ENCODE measurements at places on chromosomes 16 and 17.

GRCh38 chr17:73924114-73924908 is 279.2 kb upstream of the RPL38 start:
- no peak for DNase-seq

DNA sequence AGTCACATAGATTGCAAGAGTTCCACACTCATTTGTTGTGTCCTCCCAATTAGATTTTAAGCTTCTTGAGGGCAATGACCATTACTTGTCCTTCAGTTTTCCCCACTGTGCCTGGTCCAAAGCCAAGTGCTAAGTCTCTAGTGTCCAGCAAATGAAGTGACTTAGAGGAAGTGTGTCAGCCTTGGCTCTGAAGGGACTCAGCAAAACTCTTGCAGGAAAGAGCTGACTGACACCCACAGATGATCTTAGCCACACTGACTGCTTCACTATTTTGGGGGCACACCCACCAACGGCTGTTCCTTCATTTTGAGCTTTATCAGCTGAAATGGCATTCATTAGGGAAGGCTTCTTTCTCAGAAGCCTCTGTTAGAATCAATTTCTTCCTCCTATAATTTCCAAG is 358.1 kb downstream of the UTP18 start:
- no peak for DNase-seq

- DNase-seq, result no peak
Observed at GRCh38 chr16:19474617-19475016, 47.3 kb downstream of the GDE1 start.

DNA sequence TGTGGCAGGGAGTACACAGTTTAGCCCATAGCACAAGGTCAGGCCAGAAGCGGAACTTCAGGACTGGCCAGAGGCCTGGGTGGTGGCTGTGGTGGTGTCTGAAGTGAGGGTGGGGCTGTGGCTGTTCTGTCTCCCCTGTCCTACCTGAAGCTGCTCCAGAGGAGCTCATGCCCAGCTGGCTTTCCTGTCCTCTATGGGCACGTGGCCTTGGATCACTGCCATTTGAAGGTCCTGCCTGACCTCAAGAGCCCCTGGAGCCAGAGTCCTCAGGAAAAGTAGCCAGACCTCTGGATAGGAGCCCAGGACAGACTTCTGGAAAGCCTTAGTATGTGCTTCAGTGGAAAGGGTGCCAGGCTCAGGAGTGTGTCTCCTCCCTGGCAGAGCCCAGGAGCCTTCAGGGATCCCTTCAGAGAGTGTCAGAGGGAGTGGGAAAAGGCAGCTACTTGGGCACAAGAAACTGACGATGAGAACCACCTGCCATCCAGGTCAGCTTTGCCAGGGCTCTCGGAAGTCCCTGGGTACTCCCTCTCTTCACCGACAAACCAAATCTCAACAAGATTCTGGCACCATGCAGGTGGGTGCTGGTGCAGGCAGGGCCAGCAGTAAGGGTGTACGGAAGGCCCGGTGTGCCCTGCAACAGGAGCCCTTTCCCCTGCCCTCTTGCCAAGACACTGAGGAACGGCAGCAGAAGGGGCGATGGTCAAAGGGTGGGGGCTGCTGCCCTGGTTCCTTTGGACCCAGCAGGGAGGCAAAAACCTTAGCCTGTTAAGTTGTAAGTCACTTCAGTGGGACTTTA is 153.7 kb downstream of the NTN1 start:
- DNase-seq, result no peak

DNA sequence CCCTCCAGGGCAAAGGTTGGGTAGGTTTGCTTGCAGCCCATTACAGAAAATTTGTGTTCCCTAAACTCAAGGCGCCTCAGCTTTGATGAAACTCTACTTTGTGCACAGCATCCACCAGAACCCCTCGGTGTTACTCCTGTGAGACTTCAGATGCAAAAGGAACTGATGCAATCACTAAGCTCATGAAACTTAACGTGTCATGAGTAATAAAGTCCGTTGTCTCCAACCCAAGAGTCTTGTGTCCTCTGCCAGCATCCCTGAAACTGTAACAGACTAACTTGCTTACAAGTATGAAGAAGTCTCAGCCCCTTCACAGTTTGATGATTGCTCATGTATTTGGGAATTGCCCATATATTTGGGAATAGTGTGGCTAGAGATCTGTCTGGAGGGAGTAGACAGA is 74.8 kb upstream of the MARCHF10 start:
- peak; percentile 37 for DNase-seq

DNA sequence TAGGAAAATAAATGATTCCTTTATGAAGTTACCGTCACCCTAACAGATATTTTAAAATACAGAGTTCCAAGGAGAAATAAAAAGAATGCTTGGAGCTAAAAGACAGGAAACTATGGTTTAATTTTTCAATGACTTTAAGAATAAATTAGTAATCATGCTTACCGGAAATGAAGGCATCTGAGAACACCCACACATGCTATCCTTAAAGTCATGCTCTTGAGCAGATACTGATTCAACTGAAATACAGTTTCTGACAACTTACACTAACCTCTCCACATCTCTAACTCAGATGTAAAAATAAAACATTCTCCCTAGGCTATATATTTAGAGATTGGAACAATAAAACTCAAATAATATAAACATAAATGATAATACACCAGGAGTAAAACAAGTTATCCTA is 7.8 kb downstream of the PSMD12 start:
- peak; percentile 32 for DNase-seq

DNA sequence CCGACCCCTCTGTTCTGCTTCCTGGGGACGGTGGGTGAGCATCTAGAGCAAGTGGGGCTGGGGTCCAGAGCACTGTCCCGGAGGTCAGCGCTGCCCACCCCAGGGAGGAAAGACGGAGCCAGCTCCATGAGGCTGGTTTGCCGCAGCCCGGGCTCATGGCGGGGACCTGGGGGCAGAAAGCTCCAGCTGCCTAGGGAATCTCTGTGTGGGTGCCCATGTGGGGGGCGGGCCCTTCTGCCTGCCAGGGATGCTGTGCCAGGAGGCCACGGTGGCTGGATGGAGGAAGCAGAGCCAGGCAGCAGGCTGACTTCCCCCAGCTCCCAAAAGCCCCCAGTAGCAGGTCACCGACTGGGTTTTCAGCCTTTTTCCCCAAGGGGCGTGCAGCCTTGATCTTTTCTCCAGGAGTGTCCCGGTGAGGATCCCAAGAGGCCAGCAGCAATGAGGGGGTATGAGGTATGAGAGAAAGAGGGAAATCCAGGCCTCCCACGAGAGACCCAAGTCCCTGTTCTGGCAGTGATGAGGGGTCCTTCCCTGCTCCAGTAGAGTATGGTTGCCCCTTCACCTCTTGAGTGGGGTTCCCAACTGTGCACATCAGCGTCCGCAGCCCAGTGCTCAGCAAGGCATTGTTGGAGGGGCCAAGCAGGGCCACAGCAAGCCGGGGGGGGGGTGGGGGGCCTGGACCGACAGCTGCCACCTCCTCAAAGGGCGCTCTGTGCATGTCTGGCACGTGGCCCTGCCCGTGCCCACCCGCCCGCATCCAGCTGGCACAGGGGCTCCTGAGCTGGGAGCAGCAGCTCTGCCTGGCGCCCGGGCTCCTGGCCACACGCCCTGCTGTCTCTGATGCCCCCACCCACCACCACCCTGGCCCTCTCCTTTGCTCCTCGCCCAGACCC is 15.6 kb upstream of the BCAR1 start:
- no peak for DNase-seq

DNA sequence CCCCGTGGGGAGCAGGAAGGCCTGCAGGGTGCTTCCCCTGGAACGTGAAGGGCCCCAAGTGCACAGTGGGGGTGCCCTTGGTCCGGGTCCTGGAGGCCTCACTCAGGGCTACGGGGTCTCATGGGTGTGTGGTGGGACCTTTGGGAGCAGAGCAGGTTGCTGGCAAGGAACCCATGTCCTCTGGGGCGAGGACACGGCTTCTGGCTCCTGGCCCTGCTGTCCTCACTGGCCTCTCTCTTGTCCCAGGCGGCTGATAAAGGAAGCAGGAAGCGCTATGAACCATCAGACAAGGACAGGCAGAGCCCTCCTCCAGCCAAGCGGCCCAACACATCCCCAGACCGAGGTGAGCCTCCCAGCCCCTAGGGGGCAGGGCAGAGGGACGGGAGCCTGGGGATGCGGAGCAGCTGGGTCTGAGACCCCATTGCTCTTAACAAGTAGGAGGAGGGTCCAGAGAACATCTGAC is 9.8 kb upstream of the IL17C start:
- DNase-seq, result no peak

All from GM03348 (cell line).